ENCODE measurements at places on chromosomes 3 and 15. TPM values are rescaled to one million over a fixed set of nuclear protein-coding genes. Genes with fewer than 3 reads are reported as not detected.

- no peak overlapping the region for H3K4me3 ChIP-seq
- no peak for DNase-seq
- H3K27me3 ChIP-seq, result no peaks in the 10 kb centered on the region
- H3K36me3 ChIP-seq, result no peaks in the 10 kb centered on the region
These were observed 32.5 kb downstream of the BHLHE40 start for GRCh38 chr3:5011555-5012256.

DNA sequence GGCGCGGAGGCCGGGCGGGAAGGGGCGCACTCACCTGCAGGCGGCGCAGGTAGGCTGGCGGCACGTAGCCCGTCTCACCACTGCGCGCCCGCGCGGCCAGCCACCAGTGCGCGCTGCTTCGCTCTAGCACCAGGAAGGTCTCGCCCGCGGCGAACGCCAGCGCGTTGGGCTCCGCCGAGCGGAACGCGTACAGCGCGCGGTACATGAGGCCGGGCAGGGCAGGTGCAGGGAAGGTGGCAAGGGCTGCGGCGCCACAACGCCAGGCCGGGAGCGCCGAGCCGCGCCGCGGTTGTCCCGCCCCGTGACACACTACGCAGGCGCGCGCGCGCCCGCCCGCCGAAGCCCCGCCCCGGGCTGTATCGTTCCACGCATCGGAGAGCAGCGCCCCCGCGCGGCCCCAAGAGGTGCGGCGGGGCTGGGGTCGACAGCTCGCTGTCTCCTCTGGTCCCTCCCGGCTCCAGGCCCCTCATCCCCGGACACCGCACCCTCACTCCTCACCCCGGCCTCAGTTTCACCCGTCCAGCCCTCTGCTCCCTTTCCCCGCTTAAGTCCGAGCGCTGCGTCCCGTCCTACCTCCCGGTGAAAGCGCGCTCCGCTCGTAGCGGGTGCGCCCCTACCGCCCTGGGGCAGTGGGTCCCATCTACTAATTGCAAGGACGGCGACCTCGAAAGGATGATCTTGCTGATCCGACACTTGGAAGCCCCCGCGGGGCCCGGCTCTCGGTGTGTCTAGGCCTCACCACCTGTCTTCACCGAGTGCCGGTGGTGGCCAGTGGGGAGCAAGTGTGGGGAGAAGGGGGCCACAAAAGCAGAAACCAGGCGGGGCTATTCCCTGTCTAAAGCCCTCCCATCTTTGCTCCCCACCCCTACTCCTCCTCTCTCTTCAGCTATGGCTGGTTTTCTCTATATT is at the start of gene NCKIPSD:
Gene NCKIPSD (minus strand): TSS at position 313 of the 909 bp plus-strand sequence. CDS start 108 bp downstream, at position 205.
- peaks cover 44% of the 10 kb centered on the region for H3K36me3 ChIP-seq
- H3K27ac ChIP-seq, result peak within 1 kb of the TSS; percentile 80
- peak within 1 kb of the TSS; percentile 74 for H3K4me3 ChIP-seq

DNA sequence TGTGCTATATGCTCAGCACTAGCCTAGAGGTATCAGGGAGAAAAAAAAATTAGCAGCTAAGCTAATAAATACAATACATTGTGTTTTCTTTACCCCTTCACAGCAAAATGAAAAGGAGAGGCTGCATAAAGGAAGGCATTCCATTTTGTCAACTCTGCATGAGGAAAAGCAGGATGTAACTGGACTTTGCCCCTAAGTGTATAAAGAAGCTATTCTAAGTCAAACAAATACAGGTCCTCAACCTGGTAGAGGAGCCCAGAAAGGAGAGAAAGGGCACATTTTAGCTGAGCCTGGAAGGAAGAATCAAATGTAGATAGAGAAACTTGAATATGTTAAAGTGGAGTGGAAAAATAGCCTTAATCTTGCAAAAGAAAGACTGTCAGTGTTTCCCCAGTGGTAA is 89.0 kb upstream of the SPRED1 start:
- no peaks in the 10 kb centered on the region for H3K36me3 ChIP-seq
- peaks cover 2% of the 10 kb centered on the region for H3K27me3 ChIP-seq
- no peaks in the 10 kb centered on the region for H3K4me1 ChIP-seq
- no peak overlapping the region for H3K27ac ChIP-seq
- DNase-seq, result no peak

- H3K36me3 ChIP-seq, result peaks cover 27% of the 10 kb centered on the region
- no peaks in the 10 kb centered on the region for H3K27me3 ChIP-seq
- no peak for DNase-seq
- H3K4me1 ChIP-seq, result no peaks in the 10 kb centered on the region
- H3K4me3 ChIP-seq, result no peak overlapping the region
These were observed 43.9 kb downstream of the UBE3A start for GRCh38 chr15:25394898-25395297.

DNA sequence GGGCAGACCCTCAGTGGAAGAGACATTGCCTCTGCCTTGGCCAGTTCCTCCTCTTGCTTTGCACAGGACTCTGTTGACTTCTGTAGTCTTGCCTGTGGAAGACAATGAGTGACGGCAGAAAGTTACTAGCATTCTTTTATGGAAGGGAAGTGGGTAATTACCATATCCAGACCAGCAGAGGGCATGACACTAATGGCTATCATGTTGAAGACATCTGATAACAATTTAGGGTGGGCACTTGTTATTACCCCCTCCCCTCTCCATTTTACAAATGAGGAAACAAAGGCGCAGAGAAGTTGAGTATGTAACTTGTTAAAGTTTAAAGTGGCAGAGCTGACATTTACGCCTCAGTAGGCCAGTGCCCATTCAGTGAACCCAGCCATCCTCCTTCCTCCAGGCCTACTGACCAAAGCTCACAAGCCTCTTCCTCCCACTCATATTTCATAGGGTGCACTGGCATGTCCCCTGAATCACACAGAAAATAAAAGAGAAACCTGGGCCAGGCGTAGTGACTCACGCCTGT is 48.2 kb upstream of the FMN1 start:
- peak; percentile 2 for DNase-seq
- no peaks in the 10 kb centered on the region for H3K27me3 ChIP-seq
- no peaks in the 10 kb centered on the region for H3K36me3 ChIP-seq
- no peaks in the 10 kb centered on the region for H3K4me1 ChIP-seq
- no peak overlapping the region for H3K27ac ChIP-seq

- H3K36me3 ChIP-seq, result no peaks in the 10 kb centered on the region
- H3K27ac ChIP-seq, result no peak overlapping the region
- H3K4me1 ChIP-seq, result no peaks in the 10 kb centered on the region
- DNase-seq, result no peak
- H3K27me3 ChIP-seq, result no peaks in the 10 kb centered on the region
- H3K4me3 ChIP-seq, result no peak overlapping the region
These were observed 13.2 kb downstream of the USP13 start for GRCh38 chr3:179666030-179666429.

DNA sequence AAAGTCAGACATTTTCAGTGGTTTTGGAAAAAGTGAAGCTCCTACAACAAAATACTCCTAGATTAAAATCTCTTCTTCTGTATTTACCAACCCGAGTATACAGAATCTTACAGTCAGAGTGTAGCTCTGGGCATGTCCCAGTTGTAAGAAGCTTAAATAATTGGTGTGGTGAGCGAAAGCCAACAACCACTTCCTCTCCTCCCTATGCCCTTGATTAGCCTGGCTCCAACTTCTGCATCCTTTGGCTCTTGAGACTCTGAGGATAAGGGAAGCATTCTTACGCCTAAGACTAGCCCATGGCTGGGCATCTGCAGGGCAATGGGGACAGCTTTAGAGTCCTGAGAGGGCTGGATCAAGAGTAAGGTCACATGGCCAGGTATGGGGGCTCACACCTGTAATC is 25.5 kb downstream of the RFT1 start:
- H3K27ac ChIP-seq, result no peak overlapping the region
- peaks cover 60% of the 10 kb centered on the region for H3K36me3 ChIP-seq
- H3K4me3 ChIP-seq, result no peak overlapping the region

DNA sequence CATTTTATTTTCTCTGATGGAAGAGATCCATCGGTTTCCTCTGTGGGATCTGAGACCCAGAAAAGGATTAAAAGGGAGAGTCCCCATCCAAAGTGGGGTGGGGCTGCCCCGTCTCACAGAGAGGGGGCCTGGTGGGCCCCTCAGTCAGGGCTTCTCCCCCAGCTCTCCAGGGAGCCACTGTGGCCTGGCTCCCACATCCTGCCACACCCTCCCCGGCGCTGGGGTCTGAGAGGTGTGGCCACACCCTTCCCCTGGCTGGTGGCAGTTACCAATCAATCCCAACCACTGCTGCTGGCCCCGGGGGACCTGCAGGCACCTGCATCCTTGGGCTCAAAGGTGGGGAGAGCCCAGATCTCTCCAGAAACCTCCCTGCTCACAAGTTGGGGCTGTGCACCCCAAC is 161.8 kb upstream of the IQSEC1 start:
- peaks cover 24% of the 10 kb centered on the region for H3K4me1 ChIP-seq
- no peak overlapping the region for H3K27ac ChIP-seq

RGMA gene
- 0.49 TPM for total RNA-seq

EMC7 gene
- total RNA-seq, result 51.9 TPM

C3orf20 gene
- total RNA-seq, result 0.37 TPM

Data from CD4-positive, CD25-positive, alpha-beta regulatory T cell (primary cell).